ENCODE measurements at places on chromosomes 1 and 21. TPM values are rescaled to one million over a fixed set of nuclear protein-coding genes. Genes with fewer than 3 reads are reported as not detected.

- H3K27ac ChIP-seq = peak within 1 kb of the TSS; percentile 67
- DNase-seq = peak; percentile 84
- H3K36me3 ChIP-seq = no peaks in the 10 kb centered on the region
- peak within 1 kb of the TSS; percentile 50 for H3K4me3 ChIP-seq
Measured at GRCh38 chr1:98661544-98662355, at the start of gene SNX7. SNX7 (plus strand) TSS chr1:98661721; CDS start chr1:98661732, 11 bp downstream.

- no peak overlapping the region for H3K4me3 ChIP-seq
- no peak for DNase-seq
- H3K27me3 ChIP-seq = no peaks in the 10 kb centered on the region
- no peaks in the 10 kb centered on the region for H3K36me3 ChIP-seq
Measured at GRCh38 chr1:76238094-76238628, 163.6 kb downstream of the ST6GALNAC3 start.

The PLEKHM2 gene
- total RNA-seq = 40.3 TPM

- no peak overlapping the region for H3K4me3 ChIP-seq
- H3K27ac ChIP-seq = peak overlapping the region; percentile 91
- H3K4me1 ChIP-seq = peaks cover 42% of the 10 kb centered on the region
- DNase-seq = no peak
- H3K36me3 ChIP-seq = no peaks in the 10 kb centered on the region
- H3K27me3 ChIP-seq = no peaks in the 10 kb centered on the region
Measured at GRCh38 chr1:209884249-209884648, 53.8 kb upstream of the SYT14 start.

GRCh38 chr1:209398313-209398991, 185.1 kb upstream of the CAMK1G start:
- no peaks in the 10 kb centered on the region for H3K4me1 ChIP-seq
- no peaks in the 10 kb centered on the region for H3K27me3 ChIP-seq
- no peak overlapping the region for H3K4me3 ChIP-seq
- H3K27ac ChIP-seq = no peak overlapping the region
- DNase-seq = peak; percentile 6

The TRAF3IP3 gene
- total RNA-seq = 2.1 TPM

- peak; percentile 86 for DNase-seq
- no peaks in the 10 kb centered on the region for H3K36me3 ChIP-seq
- H3K4me3 ChIP-seq = no peak overlapping the region
- H3K27ac ChIP-seq = peak overlapping the region; percentile 7
- no peaks in the 10 kb centered on the region for H3K27me3 ChIP-seq
Measured at GRCh38 chr1:40610156-40610555, 55.3 kb downstream of the RIMS3 start.

DNA sequence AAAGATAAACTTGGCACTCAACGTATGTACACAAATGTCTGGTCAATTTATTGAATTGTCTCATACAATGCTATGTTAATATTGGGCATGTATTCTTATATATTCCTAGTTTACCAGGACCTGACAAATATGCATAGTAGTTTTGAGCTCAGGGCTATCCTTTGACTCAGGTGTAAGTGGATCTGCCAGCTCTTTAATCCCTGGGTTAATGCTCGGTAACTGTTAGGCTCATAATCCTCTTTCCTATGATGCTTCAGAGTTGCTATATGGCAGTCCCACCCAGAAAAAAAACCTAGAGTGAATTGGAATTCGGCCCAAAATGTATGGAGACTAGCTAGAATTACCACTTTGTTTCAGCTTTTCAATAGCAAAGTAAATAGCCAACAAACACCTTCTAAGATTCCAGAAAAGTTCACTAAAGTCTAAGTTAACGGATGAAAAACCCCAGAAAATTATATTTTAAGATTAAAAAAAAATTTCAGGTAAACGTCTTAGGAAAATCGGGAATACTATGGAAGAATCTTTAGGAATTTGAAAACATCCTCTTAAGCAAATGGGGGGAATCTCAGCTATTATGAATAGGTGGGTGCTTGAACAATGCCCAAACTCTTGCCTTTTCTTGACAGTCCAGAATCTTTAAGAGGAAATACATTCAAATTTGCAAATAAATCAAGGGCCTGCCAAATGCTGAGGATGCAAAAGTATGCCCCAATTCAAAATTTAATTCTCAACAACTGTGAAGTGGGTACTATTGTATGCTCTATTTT, 10.9 kb downstream of the H3-3A start:
- H3K4me3 ChIP-seq = no peak overlapping the region
- H3K27ac ChIP-seq = no peak overlapping the region
- H3K36me3 ChIP-seq = peaks cover 33% of the 10 kb centered on the region
- DNase-seq = no peak
- no peaks in the 10 kb centered on the region for H3K27me3 ChIP-seq

- no peaks in the 10 kb centered on the region for H3K27me3 ChIP-seq
- H3K36me3 ChIP-seq = no peaks in the 10 kb centered on the region
- no peaks in the 10 kb centered on the region for H3K4me1 ChIP-seq
Measured at GRCh38 chr1:75861831-75862230, 65.1 kb downstream of the MSH4 start.

GRCh38 chr1:245099401-245099800, 55.4 kb upstream of the KIF26B start:
- H3K27me3 ChIP-seq = no peaks in the 10 kb centered on the region
- H3K36me3 ChIP-seq = no peaks in the 10 kb centered on the region
- H3K4me1 ChIP-seq = peaks cover 24% of the 10 kb centered on the region

DNA sequence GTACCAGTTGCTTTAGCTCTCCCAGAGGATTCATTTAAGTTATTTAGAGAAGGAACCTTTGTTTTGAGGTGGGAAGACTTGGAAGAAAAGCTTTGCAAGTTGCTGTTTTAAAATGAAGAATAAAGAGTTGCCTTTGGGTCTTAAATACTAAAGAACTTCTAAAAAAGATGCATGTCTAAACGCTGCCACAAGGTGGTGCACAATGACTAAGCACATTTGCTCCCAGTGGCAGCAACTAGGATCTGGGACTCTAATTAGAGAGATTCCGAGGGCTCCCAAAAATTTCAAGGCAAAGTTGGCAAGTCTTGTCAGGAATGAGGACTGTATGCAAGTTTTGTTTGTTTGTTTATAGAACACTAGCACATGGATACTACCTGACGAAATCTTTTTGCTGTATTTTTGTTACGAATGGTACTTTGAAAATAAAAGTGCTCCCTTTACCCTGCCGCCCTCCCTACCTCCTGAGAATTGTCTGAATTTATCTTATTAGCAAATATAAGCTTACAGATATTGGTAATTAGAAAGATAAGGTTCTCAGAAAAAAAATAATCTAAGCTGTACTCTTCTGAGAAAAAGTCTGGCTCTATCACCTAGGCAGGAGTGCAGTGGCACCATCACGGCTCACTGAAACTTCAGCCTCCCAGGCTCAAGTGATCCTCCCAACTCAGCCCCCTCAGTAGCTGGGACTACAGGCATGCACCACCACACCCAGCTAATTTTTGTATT, 121.8 kb downstream of the HFM1 start:
- no peaks in the 10 kb centered on the region for H3K27me3 ChIP-seq
- no peak overlapping the region for H3K4me3 ChIP-seq
- H3K36me3 ChIP-seq = no peaks in the 10 kb centered on the region
- H3K4me1 ChIP-seq = no peaks in the 10 kb centered on the region

GRCh38 chr1:198610362-198610761, 28.5 kb upstream of the PTPRC start:
- no peaks in the 10 kb centered on the region for H3K36me3 ChIP-seq
- no peaks in the 10 kb centered on the region for H3K4me1 ChIP-seq
- no peak for DNase-seq
- no peak overlapping the region for H3K27ac ChIP-seq

GRCh38 chr21:44847261-44848056, 26.0 kb downstream of the PTTG1IP start:
- H3K27ac ChIP-seq = no peak overlapping the region
- peaks cover 20% of the 10 kb centered on the region for H3K4me1 ChIP-seq
- DNase-seq = no peak
- H3K36me3 ChIP-seq = peaks cover 25% of the 10 kb centered on the region
- no peaks in the 10 kb centered on the region for H3K27me3 ChIP-seq
